A549 treated with DMSO at 1 μM for 4 hours (cell line): ENCODE measurements at places on chromosomes 1 and 21. TPM values are rescaled to one million over a fixed set of nuclear protein-coding genes. Genes with fewer than 3 reads are reported as not detected.

Gene TMEM200B
- 0.06 to 0.10 TPM (median 0.09 TPM) in 4 of 5 replicates, not detected in the other for total RNA-seq

Gene ATP6V1G3
- total RNA-seq, result not detected in 5 replicates

Gene CACYBP
- 189 to 200 TPM (median 192 TPM) in 5 replicates for total RNA-seq

Gene IFI44
- total RNA-seq, result 0.52 to 1.6 TPM (median 0.89 TPM) in 5 replicates

Gene RGS16
- total RNA-seq, result 0.14 to 0.32 TPM (median 0.20 TPM) in 5 replicates

Gene KRTAP13-2
- not detected in 5 replicates for total RNA-seq

Gene LGR6
- total RNA-seq, result 0.40 to 0.75 TPM (median 0.61 TPM) in 5 replicates

Gene OR2L13
- not detected in 5 replicates for total RNA-seq

Gene RGS8
- not detected in 5 replicates for total RNA-seq

Gene DYNLT5
- not detected in 5 replicates for total RNA-seq

Gene AKR7A3
- total RNA-seq, result 0.06 to 0.21 TPM (median 0.16 TPM) in 4 of 5 replicates, not detected in the other

Gene CELA3B
- total RNA-seq, result not detected in 5 replicates

Gene HMCN1
- 0.03 to 0.13 TPM (median 0.08 TPM) in 5 replicates for total RNA-seq

Gene MNDA
- total RNA-seq, result not detected in 5 replicates

Gene HTR6
- total RNA-seq, result 0.07 to 0.18 TPM (median 0.17 TPM) in 5 replicates

Gene KHDRBS1
- total RNA-seq, result 120 to 141 TPM (median 139 TPM) in 5 replicates

Gene RGS13
- total RNA-seq, result not detected in 5 replicates

Gene ASCL5
- total RNA-seq, result 0.09 to 0.22 TPM (median 0.14 TPM) in 4 of 5 replicates, not detected in the other

Gene MSH4
- total RNA-seq, result 0.02 to 0.07 TPM (median 0.03 TPM) in 3 of 5 replicates, not detected in the others
